ENCODE measurements at places on chromosomes 2 and 18.

DNA sequence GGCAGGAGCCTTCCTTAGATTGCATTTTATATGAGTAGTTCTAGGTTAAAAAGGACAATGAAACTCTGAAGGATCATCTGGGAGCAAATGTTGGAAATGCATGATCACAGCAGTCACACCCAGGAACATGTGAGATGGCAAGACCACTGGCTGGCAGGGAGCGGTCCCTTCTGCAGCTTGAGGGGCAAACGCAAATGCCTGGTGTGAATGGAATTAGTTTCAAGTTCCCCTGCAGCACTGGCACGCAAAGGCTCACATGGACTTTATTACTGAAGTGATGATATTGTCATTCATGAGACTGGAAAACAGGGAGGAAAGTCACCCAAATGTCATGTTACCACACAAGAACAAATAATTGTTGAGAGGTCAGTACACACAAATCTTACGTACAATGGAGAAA, 223.3 kb downstream of the FBXO15 start:
- H3K4me3 ChIP-seq: no peak overlapping the region
- no peak overlapping the region for H3K27ac ChIP-seq
- H3K27me3 ChIP-seq: peaks cover 3% of the 10 kb centered on the region
- H3K4me1 ChIP-seq: no peaks in the 10 kb centered on the region

- no peak overlapping the region for H3K4me3 ChIP-seq
- H3K27me3 ChIP-seq: peaks cover 3% of the 10 kb centered on the region
- no peak for DNase-seq
- H3K4me1 ChIP-seq: no peaks in the 10 kb centered on the region
- no peaks in the 10 kb centered on the region for H3K36me3 ChIP-seq
- H3K27ac ChIP-seq: no peak overlapping the region
These were observed 117.6 kb downstream of the INHBB start for GRCh38 chr2:120463527-120463926.

- H3K4me3 ChIP-seq: no peak overlapping the region
- H3K4me1 ChIP-seq: no peaks in the 10 kb centered on the region
- DNase-seq: no peak
- no peak overlapping the region for H3K27ac ChIP-seq
- H3K36me3 ChIP-seq: no peaks in the 10 kb centered on the region
These were observed 1467.4 kb upstream of the NXPH2 start for GRCh38 chr2:140247451-140248195.

GRCh38 chr2:94872676-94873361, 1.6 kb downstream of the TEKT4 start:
- no peaks in the 10 kb centered on the region for H3K4me1 ChIP-seq
- H3K27ac ChIP-seq: no peak overlapping the region
- H3K27me3 ChIP-seq: peaks cover 4% of the 10 kb centered on the region
- H3K4me3 ChIP-seq: no peak overlapping the region
- no peak for DNase-seq
- H3K36me3 ChIP-seq: no peaks in the 10 kb centered on the region

DNA sequence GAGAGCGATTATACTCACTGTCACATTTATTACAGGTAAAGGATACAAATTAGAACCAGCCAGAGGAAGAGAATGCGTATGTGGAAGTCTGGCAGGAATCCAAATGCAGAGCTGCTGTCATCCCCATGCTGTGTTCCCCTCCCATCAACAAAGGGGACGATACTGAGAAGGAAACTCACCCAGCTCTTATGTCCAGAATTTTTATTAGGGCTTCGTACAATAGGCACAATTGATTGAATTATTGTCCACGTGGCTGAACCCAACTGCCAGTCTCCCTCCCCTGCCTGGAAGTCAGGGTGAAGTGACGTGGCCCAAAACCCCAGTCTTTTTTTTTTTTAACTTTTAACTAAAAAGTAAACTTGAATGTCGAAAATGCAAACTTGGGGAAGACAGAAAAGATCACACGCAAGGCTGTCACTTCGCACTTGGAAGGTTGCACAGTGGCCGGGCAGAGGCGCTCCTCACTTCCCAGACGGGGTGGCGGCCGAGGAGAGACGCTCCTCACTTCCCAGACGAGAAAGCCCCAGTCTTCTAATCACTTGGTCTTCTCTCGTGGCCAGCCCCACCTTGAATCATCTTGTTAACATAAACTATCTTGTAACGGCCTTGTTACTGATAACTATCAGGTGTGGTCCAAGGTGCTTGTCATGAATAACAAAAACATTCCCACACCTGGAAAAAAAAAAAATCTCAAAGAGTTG, 40.0 kb upstream of the ITSN2 start:
- H3K4me3 ChIP-seq: no peak overlapping the region
- no peak overlapping the region for H3K27ac ChIP-seq
- peaks cover 3% of the 10 kb centered on the region for H3K4me1 ChIP-seq
- no peak for DNase-seq
- no peaks in the 10 kb centered on the region for H3K36me3 ChIP-seq

- DNase-seq: no peak
- peaks cover 16% of the 10 kb centered on the region for H3K4me1 ChIP-seq
- H3K4me3 ChIP-seq: no peak overlapping the region
- H3K36me3 ChIP-seq: peaks cover under 1% of the 10 kb centered on the region
- H3K27ac ChIP-seq: peak overlapping the region; percentile 53
- no peaks in the 10 kb centered on the region for H3K27me3 ChIP-seq
These were observed 149.0 kb upstream of the EPC2 start for GRCh38 chr2:148495586-148495985.

All from memory B cell (primary cell).